ENCODE measurements at places on chromosomes 16 and 17.

GRCh38 chr16:3007957-3008689 is 4.6 kb upstream of the CLDN9 start:
- no peak for DNase-seq

GRCh38 chr17:58189436-58190146 is 2.9 kb upstream of the EPX start:
- DNase-seq: no peak

GRCh38 chr17:37365589-37365988 is 10.2 kb upstream of the C17orf78 start:
- no peak for DNase-seq

- DNase-seq: no peak
Observed at GRCh38 chr17:36978810-36979564, 30.2 kb downstream of the AATF start.
